ENCODE measurements at places on chromosomes 5 and 9.
A peak's percentile ranks its signal among the peaks of the same experiment; 100 is the strongest.

- peaks cover 76% of the 10 kb centered on the region for H3K4me1 ChIP-seq
- peak; percentile 25 for DNase-seq
- peak overlapping the region; percentile 14 for H3K4me3 ChIP-seq
- peaks cover 4% of the 10 kb centered on the region for H3K36me3 ChIP-seq
- peak overlapping the region; percentile 19 for H3K27ac ChIP-seq
- no peaks in the 10 kb centered on the region for H3K27me3 ChIP-seq
These were observed 317.1 kb downstream of the KCTD16 start for GRCh38 chr5:144487761-144488160.

GRCh38 chr9:90956026-90956810 lies 154.6 kb downstream of the SYK start:
- H3K4me1 ChIP-seq: peaks cover 25% of the 10 kb centered on the region
- peak; percentile 35 for DNase-seq
- no peak overlapping the region for H3K4me3 ChIP-seq
- H3K27me3 ChIP-seq: peaks cover 6% of the 10 kb centered on the region

GRCh38 chr9:111696796-111697195 lies 35.4 kb downstream of the GNG10 start:
- no peak overlapping the region for H3K27ac ChIP-seq
- no peak overlapping the region for H3K4me3 ChIP-seq
- peaks cover 18% of the 10 kb centered on the region for H3K36me3 ChIP-seq
- peaks cover 13% of the 10 kb centered on the region for H3K4me1 ChIP-seq
- DNase-seq: no peak
- no peaks in the 10 kb centered on the region for H3K27me3 ChIP-seq

DNA sequence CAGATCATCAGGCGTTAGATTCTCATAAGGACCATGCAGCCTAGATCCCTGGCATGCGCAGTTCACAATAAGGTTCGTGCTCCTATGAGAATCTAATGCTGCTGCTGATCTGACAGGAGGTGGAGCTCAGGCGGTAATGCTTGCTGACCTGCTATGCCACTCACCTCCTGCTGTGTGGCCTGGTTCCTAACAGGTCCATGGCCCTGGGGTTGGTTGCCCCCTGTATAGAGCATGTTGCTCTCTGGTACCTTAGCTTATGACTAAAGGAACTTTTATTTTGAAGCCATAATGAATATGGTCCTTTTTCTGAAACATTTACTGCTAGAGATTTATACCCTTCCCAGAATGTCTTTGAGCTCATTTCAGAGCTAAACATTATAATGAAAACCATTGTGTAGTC lies 3.1 kb downstream of the MAN2A1 start:
- no peaks in the 10 kb centered on the region for H3K36me3 ChIP-seq
- H3K4me3 ChIP-seq: peak overlapping the region; percentile 57
- no peak for DNase-seq
- H3K27ac ChIP-seq: peak overlapping the region; percentile 65
- peaks cover 2% of the 10 kb centered on the region for H3K27me3 ChIP-seq

DNA sequence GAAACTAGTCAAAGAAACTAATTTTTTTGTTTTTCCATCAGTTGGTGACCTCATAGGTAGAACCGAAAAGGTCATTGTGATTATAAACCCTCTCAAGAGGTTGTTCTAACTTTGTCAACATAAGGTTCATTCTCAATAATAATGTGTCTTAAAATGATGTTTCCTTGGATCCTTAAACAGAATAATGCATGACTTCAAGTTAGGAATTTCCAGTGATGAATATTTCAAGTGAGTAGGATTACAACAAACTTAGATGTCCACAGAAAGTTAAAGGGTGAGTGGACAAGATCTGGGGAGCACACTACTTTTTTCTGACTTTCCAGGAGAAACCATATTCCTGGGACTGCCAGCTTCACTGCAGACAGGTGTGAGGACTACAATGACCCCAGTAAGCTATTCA lies 239.0 kb upstream of the PTGER4 start:
- H3K4me1 ChIP-seq: peaks cover 16% of the 10 kb centered on the region
- no peak overlapping the region for H3K27ac ChIP-seq
- H3K4me3 ChIP-seq: no peak overlapping the region
- DNase-seq: no peak
